ENCODE measurements at places on chromosomes 16 and 17. TPM values are rescaled to one million over a fixed set of nuclear protein-coding genes. Genes with fewer than 3 reads are reported as not detected.

PLXDC1 gene
- total RNA-seq = 0.02 TPM

TAT gene
- total RNA-seq = 0.06 TPM

CES1 gene
- total RNA-seq = 41.7 TPM

PTRH2 gene
- total RNA-seq = 101 TPM

CTF1 gene
- total RNA-seq = 0.17 TPM
